IPS DF 6.9 (cell line): ENCODE measurements at places on chromosomes 2 and 18.

- DNase-seq, result no peak
Measured at GRCh38 chr18:79904357-79905147, 46.9 kb downstream of the SLC66A2 start.

- DNase-seq, result no peak
Measured at GRCh38 chr18:43539862-43540261, 262.6 kb upstream of the SYT4 start.

GRCh38 chr18:48673853-48674721 is 135.3 kb downstream of the CTIF start:
- DNase-seq, result no peak

DNA sequence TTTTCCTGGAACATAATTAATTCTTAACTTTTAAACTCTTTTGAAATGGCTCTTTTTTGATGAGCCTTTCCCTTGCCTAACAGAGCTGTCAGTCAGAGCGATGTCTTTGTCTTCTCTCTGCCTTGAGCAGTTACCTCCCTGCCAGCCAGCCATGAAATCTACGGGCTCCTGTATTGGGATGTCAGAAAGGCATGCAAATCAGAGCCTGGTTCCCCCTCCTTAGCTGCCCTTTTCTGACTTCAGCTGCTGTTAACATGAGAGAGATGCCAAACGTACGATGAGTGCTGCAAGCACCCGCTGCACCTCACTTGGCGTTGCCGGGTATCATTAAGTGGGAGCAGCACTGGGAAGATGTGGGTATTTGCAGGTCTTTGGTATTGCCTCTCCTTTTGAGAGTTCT is 131.4 kb upstream of the BOD1L2 start:
- DNase-seq, result no peak

DNA sequence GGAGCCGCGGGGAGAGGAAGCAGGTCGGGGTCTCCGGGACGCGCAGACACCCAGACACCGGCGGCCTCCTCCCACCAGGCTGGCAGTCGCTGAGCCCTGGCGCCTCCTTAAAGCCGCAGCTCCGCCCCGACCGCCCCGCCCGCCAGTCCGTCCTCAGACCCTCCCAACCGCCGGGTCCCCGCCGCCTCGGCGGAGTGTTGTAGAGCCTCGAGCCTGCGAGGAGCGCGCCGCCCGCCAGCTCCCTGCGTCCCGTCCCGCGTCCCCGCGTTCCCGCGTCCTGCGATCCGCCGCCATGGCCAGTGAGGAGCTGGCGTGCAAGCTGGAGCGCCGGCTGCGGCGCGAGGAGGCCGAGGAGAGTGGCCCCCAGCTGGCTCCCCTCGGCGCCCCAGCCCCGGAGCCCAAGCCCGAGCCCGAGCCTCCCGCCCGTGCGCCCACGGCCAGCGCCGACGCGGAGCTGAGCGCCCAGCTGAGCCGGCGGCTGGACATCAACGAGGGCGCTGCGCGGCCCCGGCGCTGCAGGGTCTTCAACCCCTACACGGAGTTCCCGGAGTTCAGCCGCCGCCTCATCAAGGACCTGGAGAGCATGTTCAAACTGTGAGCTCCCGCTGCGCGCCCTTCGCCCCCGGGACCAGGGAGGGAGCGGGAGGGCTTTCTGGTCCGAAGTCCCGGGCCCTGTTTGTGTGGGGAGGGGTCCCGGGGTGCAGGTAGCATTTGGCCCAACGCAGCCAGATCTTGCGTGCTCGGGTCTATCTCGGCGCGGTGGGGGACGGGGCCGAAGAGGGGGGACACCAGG is at the start of gene EFHD1:
Gene EFHD1, plus strand, starts transcription at position 192 of the 793 bp plus-strand sequence. Its CDS starts 101 bp downstream, at position 293.
- no peak for DNase-seq

- DNase-seq, result no peak
Measured at GRCh38 chr2:71882949-71883472, 264.7 kb downstream of the CYP26B1 start.

DNA sequence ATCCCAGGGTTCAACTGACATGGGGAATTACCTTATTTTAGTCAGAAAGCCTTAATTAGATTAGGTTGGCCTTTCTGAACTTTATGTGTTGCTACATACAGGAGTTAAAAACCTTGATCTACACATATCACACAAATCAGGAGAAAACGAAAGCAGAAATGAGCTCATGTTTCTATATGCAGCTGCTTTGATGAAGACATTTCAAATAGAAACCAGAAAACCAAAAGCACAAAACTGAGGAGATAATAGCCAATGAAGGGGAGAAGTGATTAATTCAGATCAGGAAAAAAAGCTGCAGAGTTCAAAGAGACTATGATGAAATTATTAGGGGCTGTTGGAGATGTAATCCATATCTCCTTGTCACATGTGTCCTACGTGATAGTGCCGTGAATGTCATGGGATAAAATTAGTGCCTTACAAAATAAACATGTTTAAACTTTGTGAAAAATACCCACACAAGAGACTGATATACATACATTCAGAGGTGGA is 255.0 kb downstream of the CAMKMT start:
- DNase-seq, result no peak

GRCh38 chr2:20178666-20179465 is 46.1 kb downstream of the SDC1 start:
- DNase-seq, result no peak

- DNase-seq, result no peak
Measured at GRCh38 chr2:217484046-217484445, 518.7 kb downstream of the TNS1 start.

GRCh38 chr2:126863336-126864015 is 35.2 kb upstream of the TEX51 start:
- no peak for DNase-seq

- no peak for DNase-seq
Measured at GRCh38 chr2:24076849-24077534, 866 bp upstream of the SF3B6 start.

DNA sequence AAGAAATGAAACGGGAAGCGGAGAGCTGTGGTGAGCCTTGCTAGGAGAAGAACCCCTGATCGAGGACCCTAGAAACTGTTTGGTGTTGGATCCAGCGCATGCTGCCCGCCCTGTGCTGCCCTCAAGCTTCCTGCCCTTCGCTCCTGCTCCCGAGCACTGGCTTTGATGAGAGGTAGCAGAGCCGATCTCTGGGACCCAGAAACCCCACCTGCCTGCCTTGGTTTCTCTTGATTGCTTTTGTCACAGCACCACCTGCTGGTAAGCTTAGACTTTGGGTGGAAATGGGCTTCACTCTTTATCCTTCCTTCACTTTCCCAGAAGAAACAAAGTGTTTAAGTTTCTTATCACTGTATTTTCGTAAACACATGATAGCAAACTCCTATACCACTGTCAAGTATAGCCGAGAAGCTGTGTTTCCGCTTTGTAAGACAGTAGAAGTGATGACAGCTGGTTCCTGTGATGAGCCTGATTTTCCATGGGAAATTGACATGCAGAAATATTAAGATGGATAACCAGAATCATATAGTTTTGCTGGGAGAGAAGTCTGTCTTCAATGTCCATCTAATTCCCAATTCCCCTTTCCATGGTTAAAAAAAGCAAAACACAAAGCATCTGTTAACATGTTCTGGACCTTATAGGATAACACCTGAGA is 267.4 kb downstream of the PHLPP1 start:
- peak; percentile 35 for DNase-seq

- DNase-seq, result no peak
Measured at GRCh38 chr2:180038997-180039396, 31.9 kb upstream of the CWC22 start.

DNA sequence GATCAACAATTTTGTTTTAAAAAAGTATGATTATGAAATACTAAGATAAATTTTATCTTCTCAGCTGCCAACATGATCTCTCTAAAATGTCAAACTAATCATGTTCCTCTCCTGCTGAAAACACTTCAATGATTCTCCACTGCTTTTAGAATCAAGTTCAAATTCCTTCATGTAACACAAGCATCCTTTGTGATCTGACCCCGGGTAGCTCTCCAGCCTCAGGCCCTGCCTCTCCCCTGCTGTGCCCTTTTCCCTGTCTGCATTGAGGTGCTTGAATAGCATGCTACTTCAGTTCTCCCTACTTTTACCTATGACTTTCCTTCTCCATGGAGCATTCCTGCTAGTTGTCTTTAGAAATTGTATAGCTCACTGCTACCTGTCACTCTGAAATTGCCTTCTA is 274.8 kb downstream of the PDE11A start:
- peak; percentile 11 for DNase-seq

DNA sequence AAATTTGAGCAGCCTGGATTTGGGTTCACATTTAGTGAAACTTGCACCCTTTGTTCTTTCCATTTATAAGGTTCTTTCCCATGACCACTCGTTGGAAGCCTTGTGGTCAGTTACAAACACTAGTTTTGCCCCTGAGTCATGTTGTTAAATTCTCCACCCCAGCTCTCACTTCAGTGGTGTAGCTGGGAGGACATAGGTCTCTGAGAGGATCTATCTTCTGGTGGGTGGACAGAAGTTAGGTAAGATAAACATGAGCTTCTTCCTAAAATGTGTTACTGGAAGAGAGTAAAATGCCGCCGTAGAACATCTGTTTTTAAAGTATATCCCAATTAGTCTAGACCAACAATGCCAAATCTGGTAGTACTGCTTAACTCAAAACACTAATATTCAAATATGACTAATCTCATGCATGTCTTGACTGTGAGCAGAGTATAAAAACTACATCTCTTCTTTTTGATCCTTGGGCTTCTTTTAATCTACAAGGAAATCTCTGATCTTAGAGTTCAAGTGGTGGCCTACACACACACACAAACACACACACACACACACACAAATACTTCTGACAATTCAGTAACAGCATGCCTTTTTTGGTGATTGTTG is 162.6 kb upstream of the FN1 start:
- DNase-seq, result no peak

DNA sequence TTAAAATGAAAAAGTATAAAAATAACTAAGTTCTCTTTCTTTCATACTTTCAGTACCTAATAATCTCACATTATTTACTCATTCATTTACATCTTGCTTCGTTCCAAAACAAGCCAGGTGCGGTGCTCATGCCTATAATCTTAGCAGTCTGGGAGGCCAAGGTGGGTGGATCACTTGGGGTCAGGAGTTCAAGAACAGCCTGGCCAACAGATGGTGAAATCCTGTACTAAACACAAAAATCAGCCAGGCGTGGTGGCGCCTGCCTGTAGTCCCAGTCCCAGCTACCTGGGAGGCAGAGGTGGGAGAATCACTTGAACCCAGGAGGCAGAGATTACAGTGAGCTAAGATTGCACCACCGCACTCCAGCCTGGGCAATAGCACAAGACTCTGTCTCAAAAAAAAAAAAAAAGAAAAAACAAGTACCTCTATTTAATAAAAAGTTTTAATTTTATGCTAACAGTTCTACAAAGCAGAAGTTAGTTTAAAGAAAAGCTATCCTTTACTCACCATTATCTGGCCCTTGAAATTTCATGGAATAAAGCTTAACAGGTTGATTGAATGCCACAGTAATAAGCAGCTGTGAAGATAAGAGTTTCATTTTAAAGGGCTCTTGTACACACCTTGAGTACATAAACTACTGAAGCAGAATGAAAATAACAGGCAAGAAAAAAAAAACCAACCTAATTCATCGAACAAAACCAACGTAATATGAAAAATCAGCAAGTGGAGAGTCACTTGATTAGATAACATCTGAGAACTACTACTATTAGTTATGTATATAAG is 22.5 kb downstream of the TXNL1 start:
- no peak for DNase-seq

DNA sequence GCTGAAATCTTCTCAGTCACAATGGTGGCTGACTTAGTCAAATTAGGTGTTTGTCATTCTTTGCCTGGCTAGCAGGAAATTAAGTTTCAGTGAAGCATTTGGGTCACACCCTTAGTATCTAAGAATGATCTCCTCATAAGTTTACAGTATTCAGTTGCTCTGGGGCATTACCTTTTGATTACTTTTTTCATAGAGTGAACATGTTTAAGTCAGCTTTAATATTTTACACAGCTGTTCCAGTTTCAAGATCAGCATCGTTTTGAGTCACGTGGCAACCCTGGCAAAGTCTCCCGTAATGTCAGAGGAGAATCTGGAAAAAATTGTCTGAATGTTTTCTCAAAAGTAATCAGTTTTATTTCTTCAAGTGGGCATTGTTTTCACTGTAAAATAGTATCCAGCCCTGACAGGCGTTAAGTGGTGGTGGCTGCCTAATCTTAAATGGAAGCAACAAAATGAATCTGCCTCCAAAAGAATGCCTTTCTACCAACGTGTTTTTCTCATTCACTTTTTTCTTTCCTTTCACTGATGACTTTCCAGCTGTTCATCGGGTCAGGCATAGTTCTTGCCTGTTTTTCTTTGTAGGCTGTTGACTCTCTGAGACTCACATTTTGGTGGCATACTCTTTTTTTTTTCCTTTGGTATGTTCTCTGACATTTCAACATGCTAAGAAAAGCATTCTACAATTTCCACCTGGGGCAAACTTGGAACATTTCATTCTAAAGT is 319.6 kb upstream of the TCF4 start:
- DNase-seq, result no peak

DNA sequence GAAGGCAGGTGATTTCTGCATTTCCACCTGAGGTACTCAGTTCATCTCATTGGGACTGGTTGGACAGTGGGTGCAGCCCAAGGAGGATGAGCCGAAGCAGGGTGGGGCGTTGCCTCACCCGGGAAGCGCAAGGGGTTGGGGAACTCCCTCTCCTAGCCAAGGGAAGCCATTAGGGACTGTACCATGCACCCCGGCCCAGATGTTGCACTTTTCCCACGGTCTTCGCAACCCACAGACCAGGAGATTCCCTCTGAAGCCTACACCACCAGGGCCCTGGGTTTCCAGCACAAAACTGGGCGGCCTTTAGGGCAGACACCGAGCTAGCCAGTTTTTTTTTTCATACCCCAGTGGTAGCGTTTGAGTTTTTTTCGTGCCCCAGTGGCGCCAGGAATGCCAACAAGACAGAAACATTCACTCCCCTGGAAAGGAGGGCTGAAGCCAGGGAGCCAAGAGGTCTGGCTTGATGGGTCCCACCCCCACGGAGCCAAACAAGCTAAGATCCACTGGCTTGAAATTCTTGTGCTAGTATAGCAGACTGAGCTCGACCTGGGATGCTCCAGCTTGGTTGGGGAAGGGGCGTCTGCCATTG is 75.9 kb upstream of the RANBP2 start:
- DNase-seq, result no peak

DNA sequence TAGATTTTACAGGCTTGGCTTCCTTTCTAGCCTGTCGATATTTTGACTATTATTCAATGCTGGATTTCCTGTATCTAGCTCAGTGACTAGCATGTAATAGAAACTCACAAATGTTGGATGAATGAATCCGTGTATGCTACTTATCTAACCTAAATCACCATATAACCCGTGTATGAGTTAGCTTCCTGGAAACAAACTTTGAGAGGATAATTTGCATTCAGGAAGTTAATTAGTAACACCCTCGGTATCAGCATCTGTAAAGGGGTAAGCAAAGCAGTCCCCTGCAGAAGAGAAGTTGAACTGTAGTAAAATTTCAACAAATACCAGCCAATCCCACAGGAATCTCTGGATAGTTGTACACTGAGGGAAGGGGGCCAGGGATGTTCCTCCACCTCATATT is 269.4 kb upstream of the LRATD1 start:
- DNase-seq, result no peak

DNA sequence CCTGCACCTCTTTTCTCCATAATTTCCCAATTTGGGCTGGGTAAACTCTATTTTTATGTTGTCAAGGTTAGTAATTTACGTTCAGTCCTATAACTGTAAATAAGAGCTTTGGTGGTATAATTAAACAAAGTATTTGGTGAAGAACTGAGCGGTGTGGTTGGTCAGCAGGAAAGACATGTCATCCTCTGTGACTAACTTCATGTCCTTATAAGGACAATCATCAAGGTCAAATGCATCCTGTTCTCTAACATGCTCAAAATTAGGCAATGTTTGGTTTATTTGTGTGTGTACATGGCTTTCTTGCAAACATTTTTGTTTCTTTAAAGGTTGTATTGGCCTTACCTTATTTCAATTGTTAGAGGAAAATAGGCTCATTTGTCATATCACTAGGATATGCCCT is 121.5 kb upstream of the NABP1 start:
- no peak for DNase-seq

- no peak for DNase-seq
Measured at GRCh38 chr2:150421126-150421651, 66.3 kb downstream of the RND3 start.
